ENCODE measurements at places on chromosomes 1 and 21.

- DNase-seq: no peak
These were observed 112.8 kb downstream of the PLPP3 start for GRCh38 chr1:56466538-56466937.

- DNase-seq: no peak
These were observed 162.4 kb upstream of the PTBP2 start for GRCh38 chr1:96559181-96559580.

DNA sequence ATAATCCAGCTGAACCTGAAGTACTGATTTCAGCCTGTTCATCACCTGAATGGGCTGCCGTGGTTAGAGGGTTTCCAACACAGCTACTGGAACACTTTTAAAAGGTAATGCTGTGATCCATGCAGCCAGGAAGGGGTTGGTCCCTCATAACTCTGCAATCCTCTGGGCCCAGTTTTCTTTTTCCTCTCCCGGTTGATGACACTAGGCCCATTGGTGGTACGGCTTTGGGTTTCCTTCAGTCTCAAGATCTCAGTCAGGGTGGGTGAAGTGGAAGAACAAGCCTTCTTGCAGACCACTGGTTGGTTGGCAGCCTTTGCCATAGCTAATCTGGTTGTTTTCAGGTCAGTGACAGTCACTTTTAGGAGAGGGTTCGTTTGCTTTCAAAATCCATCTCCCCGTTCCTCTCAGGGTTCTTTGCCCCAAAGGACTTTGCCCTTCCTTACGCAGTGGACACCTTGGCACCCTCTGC lies 502 bp upstream of the SLC35A3 start:
- no peak for DNase-seq

GRCh38 chr1:34354367-34354766 lies 177.7 kb downstream of the C1orf94 start:
- DNase-seq: no peak

DNA sequence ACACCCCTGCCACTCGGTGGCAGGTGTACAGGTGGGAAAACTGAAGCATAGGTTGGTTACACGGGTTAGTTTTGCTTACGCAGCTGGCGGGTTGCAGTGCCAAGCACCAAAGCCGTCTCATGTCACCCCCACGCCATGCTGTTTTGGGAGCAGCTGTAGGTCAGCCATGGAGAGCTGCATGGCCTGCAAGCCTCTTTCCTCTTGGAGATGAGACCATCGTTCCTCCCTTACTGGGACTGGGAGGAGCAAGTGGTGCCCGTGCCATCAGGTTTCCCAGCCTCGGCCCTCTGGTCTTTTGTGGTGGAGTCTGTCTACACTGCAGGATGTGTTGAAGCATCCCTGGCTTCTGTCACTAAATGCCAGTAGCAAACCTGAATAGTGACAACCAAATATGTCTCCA lies 46.9 kb downstream of the AJAP1 start:
- DNase-seq: no peak

DNA sequence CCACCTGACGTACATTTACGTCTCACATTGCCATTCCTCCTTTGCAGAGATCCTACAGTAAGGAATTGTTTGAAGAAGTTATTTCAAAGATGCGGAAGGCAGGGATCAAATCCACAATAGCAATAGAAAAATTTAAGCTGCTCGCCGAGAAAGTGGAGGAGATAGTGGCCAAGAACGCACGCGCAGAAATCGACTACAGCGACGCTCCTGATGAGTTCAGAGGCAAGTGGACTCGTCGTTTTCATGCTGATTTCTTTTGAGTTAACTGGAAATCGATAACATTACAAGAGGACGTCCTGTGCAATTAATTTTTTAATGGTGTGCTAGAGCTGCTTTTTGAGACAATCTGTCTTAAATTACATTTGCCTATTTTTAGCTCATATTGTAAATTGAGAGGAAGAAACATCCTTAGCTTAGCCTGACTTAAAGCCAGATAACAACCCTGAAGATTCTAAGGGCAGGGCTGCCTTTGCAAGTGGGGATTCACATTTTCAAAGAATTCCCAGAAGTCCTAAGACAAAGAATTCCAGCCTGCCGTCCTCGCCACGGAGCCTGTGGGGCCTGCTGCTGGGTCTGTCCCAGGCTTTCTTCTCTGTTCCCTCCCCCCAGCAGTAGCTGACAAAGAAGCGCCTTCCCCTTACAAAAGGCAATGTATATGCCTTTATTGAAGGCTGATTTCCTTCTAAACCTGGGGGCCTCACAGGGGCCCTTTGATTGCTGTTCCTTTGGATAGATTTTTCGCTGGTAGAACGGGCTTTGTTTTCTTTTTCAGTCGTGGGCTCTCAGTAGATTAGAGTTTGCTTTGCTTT lies 31.6 kb upstream of the KIF1B start:
- DNase-seq: no peak

- no peak for DNase-seq
These were observed 7.9 kb upstream of the EDN2 start for GRCh38 chr1:41492341-41492848.

DNA sequence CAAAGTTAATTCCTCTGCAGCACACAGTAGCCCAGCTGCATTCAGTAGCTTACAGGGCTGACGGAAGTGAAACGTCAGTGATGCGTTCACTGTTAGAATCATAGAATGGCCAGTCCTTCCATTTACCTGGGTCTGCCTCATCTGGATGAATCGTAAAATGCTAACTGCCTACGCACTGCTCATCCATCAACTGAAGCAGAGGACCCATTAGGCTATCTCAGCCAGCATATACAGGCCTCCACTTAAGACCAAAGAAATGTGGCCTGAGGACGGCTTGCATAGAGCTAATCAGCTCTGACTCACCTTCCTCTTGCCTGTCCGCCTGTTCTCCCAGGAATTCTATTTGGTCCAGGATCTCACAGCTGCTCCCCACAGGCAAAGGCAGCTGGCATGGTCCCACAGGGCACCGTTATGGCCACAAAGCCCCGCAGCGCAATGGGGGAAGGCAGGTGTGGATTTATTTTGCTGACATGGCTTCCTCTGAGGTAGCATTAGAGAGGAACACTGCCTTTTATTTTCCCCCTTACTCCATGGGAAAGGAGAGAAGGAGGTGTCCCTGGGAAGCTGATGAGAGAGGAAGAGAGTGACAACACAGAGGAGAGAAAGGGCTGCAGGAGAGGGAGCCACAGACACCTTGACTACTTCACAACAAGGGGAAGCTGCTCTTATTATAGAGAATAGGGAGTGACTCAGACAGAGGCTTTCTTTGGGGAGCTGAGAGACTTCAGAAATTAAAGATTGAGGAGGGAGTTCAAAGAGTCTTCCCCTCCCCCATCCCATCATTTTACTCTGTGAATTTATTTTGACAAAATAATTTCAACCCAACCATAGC lies 177.6 kb downstream of the HHIPL2 start:
- no peak for DNase-seq

- DNase-seq: no peak
These were observed 69.6 kb downstream of the UBIAD1 start for GRCh38 chr1:11342621-11343032.
